ENCODE measurements at places on chromosomes 5 and 9. TPM values are rescaled to one million over a fixed set of nuclear protein-coding genes. Genes with fewer than 3 reads are reported as not detected.

The PCDHGB7 gene
- 38.6 TPM for total RNA-seq

The GFRA3 gene
- 1.1 TPM for total RNA-seq

The CBY3 gene
- total RNA-seq, result not detected

GRCh38 chr5:150137168-150137957 is 18.3 kb downstream of the PDGFRB start:
- DNase-seq, result no peak

DNA sequence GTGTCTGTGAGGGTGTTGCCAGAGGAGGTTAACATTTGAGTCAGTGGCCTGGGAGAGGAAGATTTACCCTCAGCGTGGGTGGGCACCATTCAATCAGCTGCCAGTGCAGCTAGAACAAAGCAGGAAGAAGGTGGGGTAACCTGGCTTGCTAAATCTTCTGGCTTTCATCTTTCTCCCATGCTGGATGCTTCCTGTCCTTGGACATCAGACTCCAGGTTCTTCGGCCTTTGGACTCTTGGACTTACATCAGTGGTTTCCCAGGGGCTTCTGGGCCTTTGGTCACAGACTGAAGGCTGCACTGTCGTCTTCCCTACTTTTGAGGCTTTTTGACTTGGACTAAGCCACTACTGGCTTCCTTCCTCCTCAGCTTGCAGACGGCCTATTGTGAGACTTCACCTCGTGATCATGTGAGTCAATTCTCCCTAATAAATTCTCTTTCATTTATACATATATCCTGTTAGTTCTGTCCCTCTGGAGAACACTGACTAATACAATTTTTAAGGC is 38.1 kb downstream of the PBX3 start:
- DNase-seq, result no peak

DNA sequence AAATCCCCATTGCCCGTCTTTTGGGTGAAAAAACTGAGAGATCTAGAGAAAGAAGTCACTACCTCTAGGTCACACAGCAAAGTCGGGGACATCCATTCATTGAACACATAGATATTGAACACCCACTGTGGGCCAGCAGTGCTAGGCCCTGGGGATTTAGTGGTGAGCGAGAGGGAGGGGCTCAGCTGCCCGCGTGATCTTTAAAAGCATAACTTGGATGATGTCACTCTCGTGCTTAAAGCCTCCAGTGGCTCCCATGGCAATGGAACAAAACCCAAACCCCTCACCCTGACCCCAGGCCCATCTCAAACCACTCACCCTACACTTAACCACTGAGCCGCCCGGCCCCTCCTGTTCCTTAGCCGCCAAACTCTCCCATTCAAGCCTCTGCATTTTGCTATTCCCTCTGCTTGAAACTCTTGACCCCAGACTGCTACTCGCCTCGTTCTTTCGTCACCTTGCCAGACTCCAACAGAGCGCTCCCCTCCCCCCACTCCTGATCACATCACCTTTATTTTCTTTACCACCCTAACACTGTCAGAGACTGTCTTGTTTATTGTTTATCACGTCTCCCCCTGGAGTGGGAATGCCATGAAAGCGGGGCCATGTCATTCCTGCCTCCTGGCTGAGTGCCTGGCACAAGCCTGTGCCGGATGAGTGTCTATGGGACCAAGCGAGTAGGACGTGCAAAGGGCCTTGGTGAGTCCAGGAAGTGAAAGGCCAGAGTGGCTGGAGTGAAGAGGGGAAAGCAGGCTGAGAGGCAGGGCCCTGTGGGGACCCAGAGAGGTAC is 710 bp upstream of the PIP5KL1 start:
- peak; percentile 65 for DNase-seq

- DNase-seq, result no peak
Observed at GRCh38 chr9:110329639-110330230, 7.9 kb downstream of the TXNDC8 start.

DNA sequence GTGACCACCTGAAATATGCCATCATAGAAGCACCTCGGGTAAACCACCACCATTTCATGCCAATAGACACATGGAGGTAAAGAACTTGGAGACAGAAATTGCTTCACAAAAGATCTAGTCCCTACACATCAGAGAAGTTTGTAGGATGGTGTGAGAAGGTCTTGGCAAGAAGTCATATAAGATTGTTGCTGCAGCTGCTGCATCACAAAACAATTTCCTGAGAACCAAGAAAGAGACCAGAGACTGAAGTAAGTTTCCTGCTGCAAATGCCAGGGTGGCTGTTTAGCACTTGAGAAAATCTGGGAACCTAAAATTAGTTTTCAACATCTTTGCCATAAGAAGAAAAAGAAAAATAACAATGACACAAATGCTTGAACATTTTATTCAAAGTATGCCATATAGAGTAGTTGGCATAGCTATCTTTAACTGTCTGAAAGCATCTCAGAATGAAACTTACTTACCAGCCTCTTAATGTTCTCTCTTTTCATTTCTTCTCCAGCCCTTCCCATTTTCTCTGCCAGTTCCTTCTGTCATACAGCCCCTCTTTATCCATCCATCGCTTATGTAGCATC is 114.3 kb downstream of the KCTD16 start:
- DNase-seq, result no peak

- DNase-seq, result no peak
Observed at GRCh38 chr5:133819977-133820471, 148.4 kb downstream of the C5orf15 start.

GRCh38 chr5:117131876-117132275 is 557.3 kb upstream of the SEMA6A start:
- DNase-seq, result no peak

DNA sequence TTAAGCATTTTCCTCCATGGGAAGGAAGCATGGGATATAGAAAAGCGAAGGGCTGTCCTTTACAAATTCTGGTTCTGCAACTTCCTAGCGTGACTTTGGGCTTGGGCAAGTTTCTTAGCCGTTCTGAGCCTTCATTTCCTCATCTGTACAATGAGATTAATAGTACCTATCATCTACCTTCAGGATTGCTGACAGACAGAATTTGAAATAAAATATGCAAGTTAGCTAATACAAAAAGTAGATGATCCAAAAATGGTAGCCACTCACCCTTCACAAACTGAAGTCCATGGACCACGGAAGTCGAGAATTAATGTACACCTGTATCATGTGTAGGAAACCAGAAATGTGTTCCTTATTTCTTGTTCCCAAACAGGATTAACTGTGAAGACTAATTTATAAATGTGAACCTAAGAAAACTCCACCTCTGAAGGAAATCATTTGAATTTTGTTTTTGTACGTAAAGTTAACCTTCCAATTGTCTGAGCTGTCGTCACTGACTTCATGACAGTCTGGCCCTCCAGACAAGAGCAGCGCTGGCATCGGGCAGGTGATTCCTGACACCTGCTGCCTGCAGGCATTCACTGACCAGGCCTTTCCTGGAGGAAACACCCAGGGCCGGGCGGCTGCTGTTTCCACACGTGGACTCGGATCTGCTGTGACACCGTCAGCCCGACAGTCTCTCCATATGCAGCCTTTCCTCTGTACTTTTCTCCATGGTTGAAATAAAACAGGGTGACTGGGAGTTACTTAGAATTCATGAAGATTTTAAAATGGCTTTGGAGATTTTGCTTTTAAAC is 63.4 kb downstream of the PSMB7 start:
- no peak for DNase-seq

GRCh38 chr5:1593903-1594356 is 70.2 kb upstream of the LPCAT1 start:
- DNase-seq, result no peak

DNA sequence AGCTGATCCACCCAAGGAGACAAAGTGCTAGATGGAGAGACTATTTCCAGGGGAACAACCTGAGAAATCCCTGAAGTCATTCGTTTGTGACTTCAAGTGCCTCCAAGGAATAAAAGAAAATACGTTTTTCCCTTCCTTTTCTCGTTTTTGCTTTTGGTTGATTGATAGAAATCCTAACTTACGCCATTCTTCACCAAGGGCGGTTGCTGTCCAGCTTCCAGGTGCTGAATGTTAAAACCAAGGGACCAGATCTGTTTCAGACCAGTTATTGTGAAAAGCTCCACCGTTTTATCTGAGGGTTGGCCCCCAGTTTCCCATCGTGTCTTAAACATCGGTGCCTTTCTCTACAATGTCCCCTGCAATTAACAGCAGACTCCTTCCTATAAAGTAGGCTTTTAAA is 600.7 kb upstream of the SGCD start:
- DNase-seq, result no peak
